ENCODE measurements at places on chromosomes 1 and 21.

- no peak for DNase-seq
Observed at GRCh38 chr1:66315671-66316070, 218.3 kb upstream of the SGIP1 start.

DNA sequence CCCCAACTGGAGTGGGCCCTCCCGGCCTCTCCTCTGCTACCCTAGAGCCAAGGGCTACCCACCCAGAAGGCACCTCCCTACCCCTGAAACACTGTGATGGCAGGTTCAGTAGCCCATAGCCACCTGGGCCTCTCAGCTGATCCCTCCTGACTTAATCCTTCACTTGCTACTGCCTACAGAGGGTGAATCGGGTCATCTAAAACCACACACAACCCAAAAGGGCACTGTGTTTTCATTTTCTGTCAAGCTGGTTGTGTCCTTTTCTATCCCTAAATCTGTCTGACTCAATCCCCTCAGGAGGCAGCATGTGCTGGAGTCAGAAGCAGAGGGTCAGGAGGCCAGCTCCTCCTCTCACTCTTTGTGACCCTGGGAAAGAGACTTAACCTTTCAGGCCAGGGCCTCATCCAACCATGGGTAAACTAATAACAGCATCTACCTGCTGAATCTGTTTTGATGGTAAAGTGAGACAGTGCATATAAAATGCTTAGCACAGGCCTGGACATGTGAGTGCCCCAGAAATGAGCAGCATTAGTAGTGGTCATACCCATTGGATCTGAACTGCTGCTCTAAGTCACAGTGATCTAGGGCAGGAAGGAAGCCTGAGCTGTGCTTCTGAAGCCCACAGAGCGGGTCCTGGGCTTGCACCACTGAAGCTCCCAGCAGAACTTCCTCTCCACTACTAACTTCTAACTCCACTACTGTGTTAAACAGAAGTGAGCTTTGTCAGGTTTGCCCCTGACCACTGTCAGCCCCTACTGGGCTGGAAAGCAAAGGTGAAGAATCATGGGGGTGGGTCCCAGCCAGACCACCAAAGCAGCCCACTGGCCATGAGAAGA lies 11.0 kb downstream of the PMVK start:
- no peak for DNase-seq

GRCh38 chr1:31376375-31377134 lies 3.7 kb upstream of the FABP3 start:
- no peak for DNase-seq

DNA sequence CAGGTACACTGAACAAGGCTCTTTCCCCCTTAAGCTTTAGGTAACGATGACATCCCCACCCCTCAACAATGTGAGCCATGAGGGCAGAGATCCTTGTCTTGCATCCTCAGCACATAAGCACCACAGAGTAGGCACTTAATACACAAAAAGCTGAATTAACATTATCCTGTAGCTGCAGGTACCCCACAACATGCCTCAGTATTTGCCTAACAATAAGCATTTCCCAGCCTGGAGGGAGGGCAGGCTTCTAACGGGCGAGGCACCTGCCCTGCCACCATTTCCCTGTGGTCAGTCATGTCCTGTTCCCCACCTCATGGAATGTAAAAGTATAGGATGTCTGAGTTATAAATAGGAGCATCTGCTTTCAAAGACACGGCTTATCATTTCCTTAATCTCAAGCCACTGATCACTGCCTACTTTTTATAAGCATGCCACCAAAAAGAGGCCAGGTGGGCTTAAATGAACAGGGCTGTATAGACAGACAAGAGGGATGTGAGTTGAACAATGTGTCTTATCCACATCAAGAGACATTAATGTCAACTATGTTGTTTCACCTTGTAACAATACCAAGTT lies 3.4 kb downstream of the CAPZB start:
- no peak for DNase-seq

- no peak for DNase-seq
Observed at GRCh38 chr1:157193702-157194391, 55.7 kb upstream of the ETV3 start.

- DNase-seq = no peak
Observed at GRCh38 chr1:54927472-54928240, 40.7 kb upstream of the DHCR24 start.

DNA sequence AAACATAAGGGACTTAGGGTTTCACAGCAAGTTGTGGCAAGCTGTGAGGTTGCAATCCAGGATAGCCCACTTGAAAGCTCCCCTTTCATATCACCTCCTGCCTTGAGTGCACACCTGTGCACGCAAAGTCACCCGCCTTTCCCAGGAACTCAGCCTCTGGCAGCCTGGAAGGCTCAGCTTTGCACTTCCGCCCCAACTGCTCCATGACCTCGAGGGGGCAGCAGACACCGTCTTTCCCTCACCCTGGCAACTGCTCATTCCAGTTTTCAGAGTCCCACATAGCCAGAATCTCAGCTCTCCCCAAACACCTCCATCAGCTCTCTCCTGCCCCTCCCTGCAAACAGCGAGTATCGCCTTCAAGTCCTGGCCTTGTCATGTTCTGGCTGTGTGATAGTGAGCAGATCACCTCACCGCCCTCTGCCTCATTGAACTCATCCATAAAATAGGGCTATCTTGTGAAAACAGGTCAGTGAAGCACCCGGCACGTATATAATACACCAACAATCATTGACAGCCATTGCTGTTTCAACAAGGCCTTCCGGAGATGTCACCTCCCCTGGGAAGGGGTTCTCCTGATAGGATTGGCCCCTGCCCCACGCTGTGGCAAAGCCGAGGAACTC lies 32.2 kb upstream of the EPB41 start:
- DNase-seq = peak; percentile 94

DNA sequence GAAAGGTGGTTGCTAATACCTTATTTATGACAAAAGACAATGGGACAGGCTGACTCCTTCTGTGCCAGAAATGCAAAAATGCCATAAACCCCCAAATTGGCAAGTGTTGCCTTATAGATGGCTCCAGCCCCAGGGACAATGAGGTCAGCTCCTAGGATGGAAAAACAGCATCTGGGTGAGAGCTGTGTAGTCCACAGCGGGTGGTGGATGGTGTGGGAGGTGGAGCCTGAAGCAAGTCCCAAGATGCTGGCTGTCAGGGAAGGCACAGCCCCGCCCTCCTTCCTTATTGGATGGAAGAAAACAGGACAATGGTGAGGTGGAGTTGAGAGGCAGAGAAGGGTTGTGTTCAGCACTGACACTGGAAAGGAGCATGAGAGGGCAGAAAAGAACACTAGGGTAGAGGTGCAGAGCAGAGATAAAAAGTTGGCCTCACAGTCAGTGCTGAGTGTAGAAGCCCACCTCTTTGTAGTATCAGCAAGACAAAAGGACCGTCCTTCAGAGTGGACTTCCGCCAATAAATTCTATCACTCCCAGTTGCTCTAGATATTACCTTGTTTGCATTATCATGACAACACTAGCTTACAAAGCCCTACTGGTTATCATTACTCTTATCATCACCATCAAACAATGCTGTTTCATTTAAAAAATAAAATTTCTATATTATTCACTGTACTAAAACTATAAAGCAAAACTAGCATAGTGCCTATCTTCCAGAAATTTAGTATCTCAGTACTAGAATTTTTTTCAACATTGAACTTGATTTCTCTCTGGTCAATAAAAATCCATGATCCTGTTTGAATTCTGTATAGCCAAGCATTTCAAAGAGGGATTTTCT lies 3.7 kb upstream of the SDE2 start:
- DNase-seq = no peak

DNA sequence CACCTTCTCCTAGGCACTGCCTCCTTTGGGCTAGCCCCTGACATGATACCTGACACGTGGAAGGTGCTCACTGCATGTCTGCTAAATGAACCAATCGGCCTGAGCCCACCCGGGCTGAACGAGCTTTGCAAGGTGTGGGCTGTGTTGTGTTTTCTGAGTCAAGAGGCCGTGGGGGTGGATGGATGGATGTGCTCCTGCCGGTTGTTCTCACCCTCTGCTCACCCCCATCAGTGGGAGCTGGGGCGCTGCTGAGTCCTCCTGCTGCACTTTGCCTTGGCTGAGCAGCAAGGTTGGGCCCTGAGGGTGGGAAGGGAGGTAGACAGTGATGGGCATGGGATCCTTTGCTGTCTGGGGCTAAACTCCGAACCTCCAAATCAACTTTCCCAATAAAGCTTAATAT lies 6.7 kb upstream of the CACNA1E start:
- DNase-seq = no peak

- no peak for DNase-seq
Observed at GRCh38 chr1:163401211-163401610, 79.5 kb downstream of the NUF2 start.

DNA sequence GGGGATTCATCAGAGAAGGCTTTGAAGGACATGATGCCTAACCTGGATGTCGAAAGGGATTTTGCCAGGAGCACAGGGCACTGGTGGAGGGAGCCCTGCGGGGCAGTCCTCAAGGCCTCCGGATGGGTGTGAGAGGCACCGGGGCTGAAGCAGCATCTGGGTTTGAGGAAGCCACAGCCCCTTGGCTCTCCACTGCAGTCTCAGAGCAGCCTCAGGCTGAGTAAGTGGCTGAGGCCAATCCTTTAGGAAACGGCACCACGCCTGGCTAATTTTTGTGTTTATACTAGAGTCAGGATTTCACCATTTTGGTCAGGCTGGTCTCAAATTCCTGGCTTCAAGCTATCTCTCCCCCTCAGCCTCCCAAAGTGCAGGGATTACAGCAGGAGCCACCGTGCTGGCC lies 12.0 kb downstream of the ERVH48-1 start:
- no peak for DNase-seq

- DNase-seq = no peak
Observed at GRCh38 chr1:32247452-32247851, 430 bp downstream of the FAM167B start.

- DNase-seq = no peak
Observed at GRCh38 chr1:32538887-32539583, at the start of gene ZBTB8A. TSS of gene ZBTB8A (plus strand) at chr1:32539427. CDS start at chr1:32592932, 53,505 bp downstream.

- no peak for DNase-seq
Observed at GRCh38 chr1:179754041-179754624, 11.0 kb downstream of the FAM163A start.

DNA sequence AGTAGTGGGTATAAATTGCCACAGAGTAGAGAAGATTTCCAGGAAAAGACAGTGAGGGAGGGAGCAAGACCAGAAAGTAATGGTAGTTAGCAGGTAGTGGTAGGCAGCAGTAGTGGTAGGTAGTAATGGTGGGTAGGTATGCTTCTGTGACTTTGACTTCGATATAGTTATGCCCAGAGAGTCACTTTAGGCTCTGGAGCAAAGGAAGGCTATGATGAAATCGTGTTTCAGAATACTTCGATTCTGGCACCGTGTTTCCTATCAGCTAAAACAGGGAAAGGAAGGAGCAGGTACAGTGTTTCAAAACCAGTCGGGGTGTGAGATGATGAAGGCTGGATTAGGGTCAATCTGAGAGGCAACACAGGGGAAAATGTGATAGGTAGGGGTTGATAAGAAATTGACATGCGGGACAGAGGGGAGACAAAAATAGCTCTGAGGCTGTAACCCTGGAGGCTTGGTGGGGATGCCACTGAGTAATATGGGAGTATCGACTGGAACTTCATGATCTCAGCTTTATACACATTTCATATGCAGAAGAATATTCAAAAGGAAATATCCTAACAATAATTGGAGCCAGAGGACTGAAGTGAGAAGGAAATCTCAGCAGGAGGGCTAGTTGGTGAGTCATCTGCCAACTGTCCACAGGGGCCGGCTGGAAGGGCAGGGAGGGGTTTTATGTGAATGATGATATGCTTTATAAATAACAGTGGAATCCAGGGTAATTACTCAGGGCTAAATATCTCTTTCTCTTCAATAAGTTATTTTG lies 25.2 kb upstream of the TRIM45 start:
- DNase-seq = no peak

DNA sequence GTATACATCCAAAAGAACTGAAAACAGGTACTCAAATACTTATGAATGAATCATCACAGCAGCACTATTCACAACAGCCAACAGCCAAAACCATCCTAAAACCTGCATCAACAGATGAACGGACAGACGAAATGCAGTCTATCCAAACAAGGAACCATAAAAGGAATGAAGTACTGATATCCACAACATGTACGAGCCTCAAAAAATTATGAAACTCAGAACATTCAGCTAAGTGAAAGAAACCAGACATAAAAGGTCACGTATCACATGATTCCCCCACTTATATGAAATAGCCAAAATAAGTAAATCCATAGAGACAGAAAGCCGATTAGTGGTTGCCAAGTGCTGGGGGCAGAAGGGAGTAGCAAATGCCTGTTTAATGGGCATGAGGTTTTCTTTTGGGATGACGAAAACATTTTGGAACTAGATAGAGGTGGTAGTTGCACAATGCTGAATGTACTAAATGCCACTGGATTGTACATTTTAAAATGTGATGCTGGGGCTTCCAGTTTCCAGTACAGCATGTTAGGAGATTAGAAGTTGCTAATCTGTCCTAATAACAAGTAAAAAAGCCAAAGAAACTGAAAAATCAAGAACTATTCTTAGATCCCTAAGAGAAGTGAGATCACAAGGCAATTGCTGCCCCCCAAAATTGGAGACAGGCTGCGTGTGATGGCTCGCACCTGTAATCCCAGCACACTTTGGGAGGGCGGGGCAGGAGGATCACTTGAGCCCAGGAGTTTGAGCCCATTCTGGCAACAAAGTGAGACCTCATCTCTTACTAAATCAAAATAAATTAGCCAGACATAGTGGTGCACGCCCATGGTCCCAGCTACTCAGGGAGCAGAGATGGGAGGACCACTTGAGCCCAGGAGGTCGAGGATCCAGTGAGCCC lies 25.3 kb downstream of the CLSTN1 start:
- no peak for DNase-seq

DNA sequence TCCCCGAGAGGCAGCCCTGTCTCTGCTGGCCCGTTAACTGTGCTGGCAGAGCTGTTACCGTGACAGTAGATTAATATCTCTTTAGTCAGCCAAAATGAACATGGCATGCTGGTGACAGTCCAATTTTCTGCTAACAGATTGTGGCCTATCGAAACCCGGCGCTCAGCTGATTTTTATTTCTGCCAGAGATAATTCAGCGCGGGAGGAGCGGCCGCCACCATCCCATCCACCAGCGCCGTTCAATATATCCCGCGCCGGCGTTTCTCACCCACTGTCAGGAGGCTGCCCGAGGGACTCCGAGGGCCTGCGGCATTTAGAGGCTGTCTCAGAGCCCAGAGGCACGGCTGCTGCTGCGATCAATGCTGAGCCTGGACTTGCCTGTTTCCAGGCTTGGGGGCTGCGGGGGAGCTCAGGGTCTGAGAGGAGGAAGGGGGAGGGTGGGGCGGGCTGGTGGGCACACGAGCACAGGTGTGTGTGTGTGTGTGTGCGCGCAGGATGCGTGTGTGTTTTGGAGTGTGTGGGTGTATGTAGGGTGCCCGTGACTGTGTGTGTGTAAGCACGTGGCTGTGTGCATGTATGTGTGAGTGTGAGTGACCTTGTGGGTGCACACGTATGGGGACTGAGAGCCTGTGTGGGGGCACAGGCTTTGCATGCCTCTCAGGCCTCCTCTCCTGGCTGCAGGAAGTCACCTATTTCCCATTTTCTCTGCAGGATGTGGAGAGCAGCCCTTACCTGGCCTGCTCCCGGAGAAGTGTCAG lies 109.7 kb upstream of the ACTRT2 start:
- DNase-seq = no peak

- no peak for DNase-seq
Observed at GRCh38 chr21:27776925-27777553, 810.2 kb upstream of the ADAMTS5 start.

GRCh38 chr21:32253215-32253641 lies 25.6 kb downstream of the MIS18A start:
- no peak for DNase-seq
